Renal cortex interstitium (tissue), 15 donors: ENCODE measurements at places on chromosomes 4 and X.

DNA sequence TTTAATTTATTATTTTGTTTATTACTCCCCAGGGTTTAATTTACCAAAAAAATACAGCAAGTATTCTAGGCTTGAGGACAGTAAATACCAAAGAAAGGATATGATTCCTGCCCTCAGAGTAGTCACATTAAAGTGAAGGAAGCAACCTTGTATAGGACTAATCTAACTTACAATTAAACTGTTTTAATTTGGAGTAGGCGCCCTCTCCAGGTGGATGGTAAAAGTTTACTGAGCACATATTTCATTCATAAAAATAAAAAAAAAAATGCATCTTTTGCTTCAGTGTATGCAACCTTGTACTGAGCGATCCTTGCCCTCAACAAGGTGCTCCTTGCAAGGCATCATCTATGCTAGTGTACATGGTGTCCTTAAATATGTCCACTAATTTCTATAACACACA is 72.0 kb upstream of the MAGEB16 start:
- DNase-seq: no peak

DNA sequence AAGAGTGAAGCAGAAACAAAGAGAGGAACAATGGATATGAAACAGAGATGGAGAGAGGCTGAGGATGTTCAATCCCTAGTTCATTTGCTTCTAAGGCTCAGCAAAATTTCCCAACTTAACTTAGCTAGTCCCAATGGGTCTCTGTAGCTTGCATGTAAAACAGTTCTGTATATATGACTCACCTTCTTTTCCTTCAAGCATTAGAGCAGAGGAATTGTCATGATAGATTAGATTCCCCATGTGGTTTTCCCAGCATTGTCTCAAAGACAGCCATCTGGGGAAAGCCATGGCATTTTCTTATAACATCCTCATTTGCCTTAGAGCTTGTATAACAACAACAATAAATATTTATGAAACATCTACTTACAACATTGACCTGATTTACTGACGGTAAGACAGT is 93.9 kb upstream of the GATB start:
- no peak for DNase-seq

DNA sequence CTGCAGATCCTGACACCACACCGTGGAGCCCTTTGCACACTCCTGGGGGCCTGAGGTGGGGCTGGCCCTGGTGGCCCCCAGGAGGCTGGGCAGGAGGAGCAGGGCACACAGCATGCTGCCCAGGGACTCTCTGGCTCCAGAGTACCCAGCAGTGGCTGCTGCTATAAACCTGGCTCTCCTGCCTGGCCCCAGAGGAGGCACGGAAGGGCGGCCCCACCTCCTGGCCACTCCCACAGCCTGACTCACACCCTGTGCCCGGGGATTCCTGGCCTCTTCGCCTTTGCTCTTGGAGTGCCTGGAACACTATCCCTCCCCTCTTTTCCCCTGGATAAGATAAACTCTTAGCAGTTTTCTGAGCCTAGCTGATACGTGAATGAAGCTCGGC is at the start of gene PSAPL1:
Gene PSAPL1 (minus strand): TSS at position 165 of the 385 bp plus-strand sequence. CDS start 51 bp downstream, at position 114.
- DNase-seq: no peak

DNA sequence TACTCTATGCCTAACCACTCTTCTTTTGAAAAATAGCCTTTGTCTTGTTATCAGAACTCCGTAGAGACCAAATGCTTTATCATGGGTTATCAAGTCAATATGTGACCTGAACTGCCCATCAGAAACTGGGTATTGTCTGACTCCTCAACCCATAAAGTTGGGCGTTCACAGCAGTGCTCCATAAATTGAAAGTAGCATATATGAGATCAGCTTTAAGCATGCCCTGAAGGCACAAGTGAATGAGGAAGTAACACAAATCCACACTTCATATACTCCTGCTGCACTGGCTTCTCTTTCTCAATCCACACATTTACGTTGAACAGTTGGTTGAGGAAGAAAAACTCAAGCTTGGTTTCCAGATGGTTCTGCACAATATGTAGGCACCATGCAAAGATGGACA is 1106.0 kb downstream of the STIM2 start:
- no peak for DNase-seq

DNA sequence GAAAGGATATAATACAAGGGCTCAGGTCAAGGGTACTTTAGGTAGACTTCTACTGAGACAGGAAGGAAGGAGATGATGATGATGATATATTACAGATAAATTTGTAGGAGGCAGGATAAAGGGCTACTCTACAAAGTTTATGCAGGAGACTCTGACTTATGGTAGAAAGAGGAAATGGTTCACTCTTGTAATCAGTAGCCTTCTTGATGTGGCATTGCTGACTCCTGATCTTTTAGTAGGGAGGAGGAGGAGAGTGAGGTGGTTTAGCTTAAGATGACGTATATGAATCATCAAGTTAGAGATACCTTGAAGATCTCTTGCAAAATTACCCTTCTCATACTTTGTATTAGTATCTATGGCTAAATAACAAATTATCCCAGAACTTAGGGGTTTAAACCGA is 4.7 kb downstream of the BLTP1 start:
- DNase-seq: no peak
